ENCODE measurements at places on chromosomes 3 and 15. TPM values are rescaled to one million over a fixed set of nuclear protein-coding genes. Genes with fewer than 3 reads are reported as not detected.

- DNase-seq = peak; percentile 6
These were observed 19.7 kb upstream of the LMOD3 start for GRCh38 chr3:69142090-69142489.

GRCh38 chr3:194112120-194113106 lies 23.5 kb upstream of the HES1 start:
- DNase-seq = peak; percentile 24

- DNase-seq = no peak
These were observed 3.7 kb upstream of the JMJD7 start for GRCh38 chr15:41824062-41824745.

- no peak for DNase-seq
These were observed 150.3 kb downstream of the TNIK start for GRCh38 chr3:171309906-171310359.

- DNase-seq = no peak
These were observed 7.6 kb downstream of the SLC9A9 start for GRCh38 chr3:143840636-143841035.

Gene PTX3
- total RNA-seq = 219 TPM

Measured in dermis microvascular lymphatic vessel endothelial cell (primary cell).